ENCODE measurements at places on chromosomes 16 and 17.
A peak's percentile ranks its signal among the peaks of the same experiment; 100 is the strongest.

DNA sequence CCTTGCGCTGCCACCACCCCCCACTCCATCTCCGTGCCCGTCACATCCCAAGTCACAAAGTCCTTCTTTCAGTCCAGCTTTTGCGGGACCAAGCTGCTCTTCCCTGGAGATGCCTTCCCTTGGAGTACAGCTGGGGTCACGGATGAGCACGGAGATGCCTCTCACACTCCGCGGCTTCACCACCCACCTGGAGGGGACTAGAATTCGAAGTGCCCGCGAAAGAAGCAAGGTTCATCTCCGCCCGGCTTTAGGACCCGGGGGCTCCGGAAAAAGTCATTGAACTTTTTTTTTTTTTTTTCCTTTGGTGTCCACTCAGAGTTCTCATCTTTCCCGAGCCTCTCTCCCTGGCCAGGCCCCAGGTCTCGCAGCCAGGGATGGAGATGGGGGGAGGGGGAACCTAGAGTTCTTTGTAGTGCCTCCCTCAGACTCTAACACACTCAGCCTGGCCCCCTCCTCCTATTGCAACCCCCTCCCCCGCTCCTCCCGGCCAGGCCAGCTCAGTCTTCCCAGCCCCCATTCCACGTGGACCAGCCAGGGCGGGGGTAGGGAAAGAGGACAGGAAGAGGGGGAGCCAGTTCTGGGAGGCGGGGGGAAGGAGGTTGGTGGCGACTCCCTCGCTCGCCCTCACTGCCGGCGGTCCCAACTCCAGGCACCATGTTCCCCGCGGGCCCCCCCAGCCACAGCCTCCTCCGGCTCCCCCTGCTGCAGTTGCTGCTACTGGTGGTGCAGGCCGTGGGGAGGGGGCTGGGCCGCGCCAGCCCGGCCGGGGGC is at the start of gene FKBP10:
Gene FKBP10, plus strand, starts transcription at position 624 of the 771 bp plus-strand sequence. Its CDS starts 31 bp downstream, at position 655.
- DNase-seq = peak; percentile 74

- DNase-seq = no peak
Observed at GRCh38 chr17:11953924-11954323, 43.4 kb downstream of the ZNF18 start.

- peak; percentile 68 for DNase-seq
Observed at GRCh38 chr17:62052765-62053338, 12.2 kb downstream of the MED13 start.

- DNase-seq = no peak
Observed at GRCh38 chr16:50743581-50744225, 1.8 kb downstream of the CYLD start.

DNA sequence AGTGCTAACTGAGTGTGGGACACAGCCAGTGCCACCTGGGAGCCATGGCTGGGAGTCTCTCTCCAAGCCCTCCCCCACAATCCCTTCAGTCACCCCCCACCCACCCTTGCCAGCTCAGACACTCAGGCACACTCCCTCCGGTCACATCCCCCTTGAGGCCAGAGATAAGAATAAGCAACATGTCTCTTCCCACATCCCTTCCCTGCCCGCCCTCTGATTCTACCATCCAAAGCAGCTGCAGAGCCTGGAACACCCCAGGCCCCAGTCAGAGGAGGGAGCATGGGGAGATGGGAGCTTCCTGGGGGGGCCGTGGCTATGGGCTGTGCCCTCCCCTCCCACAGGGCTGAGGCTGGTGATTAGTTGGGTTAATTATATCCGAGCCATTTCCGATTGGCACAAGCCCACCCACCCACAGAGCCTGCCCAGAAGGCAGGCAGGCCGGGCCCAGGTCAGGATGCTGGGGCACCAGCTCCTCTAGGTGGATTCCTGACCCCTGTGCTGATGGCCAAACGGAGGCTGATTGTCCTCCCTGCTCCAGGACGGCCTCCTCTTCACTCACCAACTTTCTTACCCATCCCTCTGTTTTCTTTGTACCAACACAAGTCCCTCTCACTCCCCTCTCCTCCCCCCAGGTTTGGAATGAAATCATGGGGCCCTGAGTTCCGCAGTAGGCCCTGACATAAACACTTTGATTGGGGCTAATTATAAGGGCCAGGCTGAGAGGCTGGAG is 28.6 kb upstream of the MEIOC start:
- DNase-seq = no peak

DNA sequence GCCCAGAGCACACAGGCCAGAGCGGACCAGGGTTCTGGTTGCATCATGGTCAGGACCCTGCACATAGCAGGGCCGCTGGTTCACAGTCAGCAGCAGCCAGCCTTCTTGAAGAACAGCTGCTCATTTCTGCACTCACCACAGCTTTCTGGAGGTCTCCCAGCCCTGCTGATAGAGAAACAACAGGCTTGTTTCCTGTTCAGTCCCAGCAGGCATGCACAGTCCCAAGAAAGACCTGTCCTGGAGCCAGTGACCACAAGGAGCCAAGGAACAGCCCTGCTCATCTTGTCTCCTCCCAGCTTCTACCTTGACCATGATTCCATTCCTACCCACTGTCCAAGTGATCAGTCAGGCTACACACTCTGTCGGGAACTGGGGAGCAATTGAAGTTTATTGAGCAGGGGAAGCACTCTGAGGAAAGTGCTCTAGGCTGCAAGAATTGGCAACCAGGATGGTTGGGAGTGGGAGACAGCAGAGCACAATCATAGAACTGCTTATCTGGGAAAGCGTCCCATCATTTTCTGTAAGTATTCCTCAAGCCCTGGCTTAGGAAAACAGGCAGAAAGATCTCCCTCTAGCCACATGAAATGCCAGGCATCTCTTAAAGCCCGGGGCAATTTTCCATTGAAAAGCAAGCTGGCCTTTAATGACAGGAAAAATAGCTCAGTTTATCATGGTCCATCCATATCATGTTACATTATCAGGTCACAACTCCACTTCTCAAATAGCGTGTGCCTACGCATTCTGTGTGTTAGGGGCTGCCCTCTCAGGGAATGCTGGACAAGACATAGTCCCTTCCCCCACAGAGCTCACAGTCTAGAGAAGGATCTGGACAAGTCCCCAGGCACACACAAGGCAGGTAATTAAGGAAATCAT is 155.4 kb upstream of the FOXF1 start:
- no peak for DNase-seq

DNA sequence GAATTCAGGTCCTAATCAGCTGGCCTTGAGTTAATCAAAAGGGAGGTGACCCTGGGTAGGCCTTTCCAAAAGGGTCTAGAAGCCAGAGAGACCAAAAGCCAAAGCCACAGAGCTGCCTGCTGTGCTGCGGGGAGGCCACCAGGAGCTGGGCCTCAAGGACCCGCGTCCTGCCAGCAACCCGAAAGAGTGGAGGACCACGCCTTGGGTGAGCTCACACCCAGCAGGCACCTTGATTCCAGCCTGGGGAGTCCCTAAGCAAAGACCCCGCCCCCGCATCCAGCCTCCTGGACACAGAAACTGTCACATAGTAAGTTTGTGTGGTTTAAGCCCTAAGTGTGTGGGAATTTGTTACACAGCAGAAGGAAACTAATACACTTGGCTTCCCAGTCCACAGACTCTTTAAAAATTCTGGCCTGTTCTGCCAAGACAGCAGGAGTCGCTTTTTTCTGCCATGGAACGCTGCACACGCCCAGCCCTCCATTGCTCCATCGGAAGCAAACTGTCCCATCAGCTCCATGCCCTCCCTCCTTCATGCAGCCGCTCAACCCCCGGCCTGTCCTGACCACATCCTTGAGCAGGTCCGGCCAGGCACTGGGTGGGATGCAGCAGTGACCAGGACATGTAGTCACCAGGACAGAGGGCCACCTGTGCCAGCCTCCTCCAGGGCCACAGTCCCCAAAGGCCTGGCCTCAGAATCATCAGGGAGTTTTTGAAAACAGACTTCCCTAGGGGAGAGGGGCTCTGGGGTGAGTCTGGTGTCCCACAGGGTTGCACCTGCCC is 20.9 kb upstream of the RASD1 start:
- no peak for DNase-seq

DNA sequence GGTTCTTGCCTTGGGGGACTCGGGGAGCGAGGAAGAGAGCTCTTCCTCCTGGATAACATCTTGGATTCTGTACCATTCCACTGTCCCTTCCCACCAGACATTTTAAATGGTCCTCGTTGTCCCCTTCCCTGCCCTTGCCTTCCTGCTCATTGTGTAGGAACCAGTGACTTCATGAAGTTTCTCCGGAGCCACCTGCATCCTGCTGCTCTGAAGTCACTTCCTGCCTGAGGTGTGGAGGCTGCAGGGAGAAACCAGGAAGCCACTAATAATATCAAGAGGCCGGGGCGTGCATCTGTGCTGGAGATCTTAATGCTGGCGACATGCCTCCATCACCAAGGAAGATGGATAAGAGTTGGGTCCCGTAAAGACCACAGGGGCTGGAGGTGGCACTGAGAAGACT is 6.2 kb upstream of the SLC16A13 start:
- DNase-seq = no peak

DNA sequence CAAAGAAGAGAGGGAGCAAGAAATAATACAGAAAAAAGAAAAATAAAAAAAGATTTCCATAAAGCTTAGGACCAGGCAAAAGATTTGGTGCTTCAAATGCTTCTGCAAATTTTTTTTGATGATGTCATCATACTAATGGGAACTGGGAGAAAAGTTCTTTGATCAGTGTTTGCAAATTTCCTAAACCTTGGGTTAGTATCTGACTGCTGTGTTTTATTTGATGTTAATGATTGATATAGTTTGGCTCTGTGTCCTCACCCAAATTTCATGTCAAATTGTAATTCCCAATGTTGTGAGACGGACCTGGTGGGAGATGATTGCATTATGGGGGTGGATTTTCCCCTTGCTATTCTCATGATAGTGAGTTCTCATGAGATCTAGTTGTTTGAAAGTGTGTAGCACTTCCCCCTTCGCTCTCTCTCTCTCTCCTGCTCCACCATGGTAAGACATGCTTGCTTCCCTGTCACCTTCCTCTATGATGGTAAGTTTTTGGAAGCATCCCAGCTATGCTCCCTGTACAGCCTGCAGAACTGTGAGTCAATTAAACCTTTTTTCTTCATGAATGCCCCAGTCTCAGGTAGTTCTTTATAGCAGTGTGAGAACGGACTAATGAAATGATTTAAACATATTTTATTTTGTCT is 72.6 kb downstream of the TMEM100 start:
- DNase-seq = no peak

DNA sequence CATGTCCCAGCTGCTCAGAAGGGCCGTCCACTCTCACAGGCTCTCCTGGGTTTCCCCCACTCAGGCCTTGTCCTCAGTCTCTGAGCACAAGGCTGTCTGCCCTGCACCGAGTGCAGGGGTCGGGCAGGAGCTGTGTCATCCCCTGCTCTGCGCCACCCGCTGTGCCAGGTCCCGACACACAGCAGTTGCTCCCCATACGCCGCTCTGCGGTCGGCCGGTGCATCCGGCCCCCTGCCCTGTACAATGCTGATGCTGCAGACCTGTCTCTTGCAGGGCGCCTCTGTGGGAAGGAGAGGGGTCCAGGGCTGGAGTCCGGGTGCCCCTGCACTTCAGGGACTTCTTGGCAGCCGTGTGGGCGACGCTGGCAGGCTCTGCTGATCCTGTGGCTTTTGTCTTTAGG is 6.1 kb downstream of the TSC2 start:
- DNase-seq = no peak

GRCh38 chr17:12391468-12391867 is 274.2 kb upstream of the MYOCD start:
- no peak for DNase-seq

DNA sequence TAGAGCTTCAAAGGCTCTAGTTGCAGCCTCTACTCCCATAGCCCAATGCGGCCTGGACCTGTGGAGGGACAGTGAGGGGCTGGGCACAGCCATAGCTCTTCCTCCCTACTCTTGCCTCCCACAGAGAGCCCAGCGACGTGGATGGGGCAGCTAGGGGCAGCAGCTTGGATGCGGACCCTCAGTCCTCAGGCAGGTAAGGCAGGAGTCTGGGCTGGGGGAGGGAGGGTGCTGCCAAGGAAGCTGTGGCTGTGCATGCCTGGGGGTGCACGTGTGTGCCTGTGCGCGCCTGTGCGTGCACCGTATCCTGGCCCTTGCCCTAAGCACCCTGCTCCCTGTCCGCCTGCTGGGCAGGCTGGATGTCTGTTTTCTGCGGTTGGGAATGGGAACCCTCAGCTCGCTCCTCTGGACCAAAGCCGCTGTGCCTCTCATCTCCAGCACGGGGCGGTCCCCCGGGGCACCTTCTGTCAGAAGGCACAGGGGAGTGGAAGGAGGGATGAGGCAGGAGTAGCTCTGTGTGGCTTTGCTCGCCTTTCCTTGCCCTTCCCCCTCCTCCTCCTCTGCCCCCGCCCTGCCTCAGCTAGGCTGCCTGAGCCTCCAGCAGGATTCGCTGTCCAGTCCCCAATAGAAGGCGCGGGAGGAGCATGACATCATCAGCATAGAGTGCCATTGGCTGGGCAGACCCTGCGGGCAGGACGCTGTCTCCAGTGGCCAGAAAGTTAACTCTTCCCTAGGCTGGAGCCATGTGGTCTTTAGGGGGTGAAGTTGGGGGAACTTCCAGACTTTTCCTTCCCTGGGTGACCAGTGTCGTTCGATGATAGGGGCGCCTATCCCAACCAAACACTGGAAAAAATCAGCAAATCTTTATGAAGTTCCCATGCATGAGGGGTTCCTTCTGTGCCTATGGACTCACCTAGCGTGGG is 797 bp downstream of the PRCD start:
- DNase-seq = peak; percentile 96

DNA sequence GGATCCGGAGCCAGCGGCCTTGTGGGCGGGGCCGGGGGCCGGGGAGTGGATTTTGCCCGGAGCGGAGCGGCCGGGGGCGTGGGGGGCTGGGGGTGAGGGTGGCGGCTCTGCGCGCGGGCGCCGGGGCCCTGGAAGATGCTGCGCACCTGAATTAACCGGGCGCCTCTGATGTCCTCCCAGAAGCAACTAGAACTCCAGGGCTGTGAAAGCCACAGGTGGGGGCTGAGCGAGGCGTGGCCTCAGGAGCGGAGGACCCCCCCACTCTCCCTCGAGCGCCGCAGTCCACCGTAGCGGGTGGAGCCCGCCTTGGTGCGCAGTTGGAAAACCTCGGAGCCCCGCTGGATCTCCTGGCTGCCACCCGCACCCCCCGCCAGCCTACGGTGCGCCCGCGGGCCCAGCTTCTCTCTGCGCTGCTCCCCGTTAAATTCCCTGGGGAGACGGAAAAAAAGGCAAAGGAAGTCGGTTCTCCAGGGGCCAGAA is 549 bp downstream of the SLC26A11 start:
- no peak for DNase-seq

GRCh38 chr17:76123749-76124581 is 17.1 kb downstream of the FOXJ1 start:
- no peak for DNase-seq

- peak; percentile 96 for DNase-seq
Observed at GRCh38 chr17:62892870-62893338, 73.1 kb upstream of the TANC2 start.

DNA sequence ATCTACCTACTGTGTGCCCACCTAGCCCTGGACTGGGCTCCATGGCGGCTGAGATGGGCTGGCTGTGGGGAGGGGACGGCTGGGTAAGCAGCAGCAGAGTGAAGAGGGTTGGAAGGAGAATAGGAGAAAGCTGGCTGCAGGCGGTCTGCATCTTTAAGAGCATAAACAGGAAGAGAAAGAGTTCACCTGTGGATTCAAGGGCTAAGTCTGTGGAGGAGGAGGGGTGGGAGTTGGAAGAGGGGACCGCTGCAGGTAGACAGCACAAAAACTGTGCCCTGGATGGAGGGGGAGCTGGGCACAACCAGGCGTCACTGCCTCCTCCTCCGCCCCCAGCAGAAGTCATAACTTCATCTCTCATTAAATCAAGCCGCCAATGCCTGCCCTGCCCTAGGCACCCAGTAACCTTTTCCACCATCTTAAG is 677 bp downstream of the SLC13A2 start:
- DNase-seq = no peak

- no peak for DNase-seq
Observed at GRCh38 chr16:86100205-86101136, 201.5 kb downstream of the IRF8 start.

GRCh38 chr16:68499006-68499405 is 40.1 kb upstream of the ZFP90 start:
- DNase-seq = no peak

GRCh38 chr16:28867241-28867640 is 3.6 kb downstream of the SH2B1 start:
- no peak for DNase-seq
